Left ventricle myocardium inferior (tissue), 1 donor: ENCODE measurements at places on chromosomes 16 and 17. TPM values are rescaled to one million over a fixed set of nuclear protein-coding genes. Genes with fewer than 3 reads are reported as not detected.

GRCh38 chr17:2235265-2235664 lies 68.3 kb downstream of the SMG6 start:
- H3K4me1 ChIP-seq = peaks cover 88% of the 10 kb centered on the region
- no peak for DNase-seq
- H3K27me3 ChIP-seq = no peaks in the 10 kb centered on the region
- peaks cover 6% of the 10 kb centered on the region for H3K36me3 ChIP-seq
- no peak overlapping the region for H3K4me3 ChIP-seq

DNA sequence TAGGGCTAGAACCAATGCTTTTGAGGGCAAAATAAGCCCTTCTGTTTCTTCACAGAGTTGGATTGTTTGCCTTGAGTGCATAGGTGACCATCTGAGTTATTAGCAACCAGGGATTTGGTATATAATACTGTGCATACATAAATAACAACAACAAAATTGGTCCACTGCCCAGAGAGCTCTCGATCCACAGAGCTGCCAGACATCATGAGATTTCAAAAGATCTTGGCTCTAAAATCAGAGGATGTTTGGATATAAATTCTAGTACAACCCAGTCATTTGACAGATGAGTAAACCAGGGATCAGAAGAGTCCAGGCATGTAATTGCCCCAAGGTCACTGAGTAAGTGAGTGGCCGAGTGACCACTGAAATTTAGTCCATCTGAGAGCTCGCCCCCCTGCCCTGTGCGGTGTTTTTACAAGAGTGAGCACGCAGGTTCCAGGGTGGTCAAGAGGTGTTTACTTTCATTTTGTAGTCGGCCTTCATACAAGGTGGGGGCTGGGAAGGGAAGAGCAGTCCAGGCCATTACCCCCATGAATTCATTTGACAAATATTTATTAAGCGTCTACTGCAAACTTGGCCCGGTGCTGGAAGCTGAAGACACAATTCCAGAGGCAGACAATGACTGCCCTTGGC lies 1.8 kb upstream of the MT2A start:
- H3K36me3 ChIP-seq = no peaks in the 10 kb centered on the region
- peak overlapping the region; percentile 95 for H3K27ac ChIP-seq
- H3K4me3 ChIP-seq = peak overlapping the region; percentile 22
- peaks cover 57% of the 10 kb centered on the region for H3K4me1 ChIP-seq
- H3K27me3 ChIP-seq = no peaks in the 10 kb centered on the region

DNA sequence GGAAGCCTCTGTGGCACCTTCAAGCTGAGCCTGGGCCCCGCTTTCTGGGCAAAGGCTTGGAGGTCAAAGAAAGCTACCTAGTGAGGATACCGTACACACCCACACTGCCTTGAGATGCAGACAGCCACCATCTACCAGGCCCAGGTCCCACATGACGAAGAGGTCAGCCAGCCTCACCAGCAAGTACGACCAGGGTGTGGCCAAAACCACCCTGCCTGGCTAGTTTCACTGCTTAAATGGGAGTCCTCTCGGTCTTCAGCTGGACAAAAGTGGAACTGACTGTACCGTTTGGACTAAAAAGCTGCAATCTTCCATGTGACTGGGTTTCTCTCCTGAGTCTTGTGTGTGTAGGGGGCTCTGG lies 21.6 kb downstream of the VASN start:
- peaks cover 13% of the 10 kb centered on the region for H3K36me3 ChIP-seq
- peak overlapping the region; percentile 63 for H3K27ac ChIP-seq
- H3K4me1 ChIP-seq = peaks cover 46% of the 10 kb centered on the region
- no peak for DNase-seq

- H3K4me1 ChIP-seq = peaks cover 76% of the 10 kb centered on the region
- H3K27me3 ChIP-seq = no peaks in the 10 kb centered on the region
- H3K4me3 ChIP-seq = peak overlapping the region; percentile 87
- H3K36me3 ChIP-seq = peaks cover 14% of the 10 kb centered on the region
- peak; percentile 38 for DNase-seq
These were observed 942 bp downstream of the LDAF1 start for GRCh38 chr16:21159281-21159951.

The GINS2 gene
- total RNA-seq = 0.44 TPM

DNA sequence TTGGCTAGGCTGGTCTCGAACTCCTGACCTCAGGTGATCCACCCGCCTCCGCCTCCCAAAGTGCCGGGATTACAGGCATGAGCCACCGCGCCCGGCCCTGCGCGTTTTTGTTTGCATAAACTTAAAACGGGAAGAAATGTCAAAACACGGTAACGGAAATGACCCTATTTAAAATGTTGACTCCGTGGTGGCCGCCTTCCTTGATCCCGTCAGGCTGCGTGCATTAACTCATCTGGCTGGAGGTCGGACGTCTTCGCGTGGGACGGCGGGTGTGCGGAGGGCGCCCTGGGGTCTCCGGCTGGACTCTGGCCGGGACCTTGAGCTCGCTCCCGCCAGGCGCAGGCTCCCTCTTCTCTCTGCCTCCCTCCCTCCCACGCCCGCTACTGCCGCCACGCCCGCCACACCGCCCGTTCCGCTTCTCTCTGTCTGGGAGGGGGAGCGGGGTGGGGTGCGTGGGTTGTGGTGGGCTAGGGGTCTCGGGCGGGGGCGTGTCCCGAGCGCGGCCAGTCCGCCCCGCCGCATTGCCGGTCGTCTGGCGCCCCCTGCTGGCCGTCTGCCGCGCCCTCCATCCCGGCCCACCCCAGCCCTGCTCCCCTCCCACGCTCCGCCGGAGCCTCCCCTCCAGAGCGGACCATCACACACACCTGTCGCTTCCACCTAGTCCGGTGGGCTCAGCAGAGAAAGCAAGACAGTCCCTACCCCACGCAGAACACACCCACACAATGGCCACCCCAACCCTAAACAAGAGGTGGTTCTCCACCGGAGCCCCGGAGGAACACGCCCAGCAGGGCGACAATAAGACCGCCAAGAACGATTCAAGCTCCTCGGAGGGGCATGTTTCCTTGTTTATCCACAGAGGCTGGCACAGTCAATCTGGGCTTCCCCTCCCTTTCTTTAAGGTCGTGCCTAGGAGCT lies 1.2 kb upstream of the CCDC42 start:
- peaks cover 3% of the 10 kb centered on the region for H3K27me3 ChIP-seq
- no peaks in the 10 kb centered on the region for H3K36me3 ChIP-seq
- peaks cover 14% of the 10 kb centered on the region for H3K4me1 ChIP-seq
- peak overlapping the region; percentile 83 for H3K4me3 ChIP-seq

The SOX9 gene
- total RNA-seq = 15.0 TPM

- H3K27ac ChIP-seq = no peak overlapping the region
- H3K36me3 ChIP-seq = no peaks in the 10 kb centered on the region
- H3K4me3 ChIP-seq = no peak overlapping the region
These were observed 9.6 kb downstream of the FTO start for GRCh38 chr16:53713403-53714204.

The CES3 gene
- 1.0 TPM for total RNA-seq

The RAMP2 gene
- 37.7 TPM for total RNA-seq

GRCh38 chr16:21277927-21278706 lies at the start of gene CRYM:
Gene CRYM, minus strand, starts transcription at chr16:21278290. Its CDS starts 39 bp downstream, at chr16:21278251.
- peak; percentile 71 for DNase-seq
- H3K27me3 ChIP-seq = peaks cover 52% of the 10 kb centered on the region
- H3K27ac ChIP-seq = peak within 1 kb of the TSS; percentile 89
- H3K4me3 ChIP-seq = peak within 1 kb of the TSS; percentile 71
- H3K4me1 ChIP-seq = peaks cover 32% of the 10 kb centered on the region
- no peaks in the 10 kb centered on the region for H3K36me3 ChIP-seq
